CD4-positive, alpha-beta T cell treated with Interleukin-12 subunit alpha and Interleukin-12 subunit beta, for 1 hour (primary cell): ENCODE measurements at places on chromosomes 5 and 9.

DNA sequence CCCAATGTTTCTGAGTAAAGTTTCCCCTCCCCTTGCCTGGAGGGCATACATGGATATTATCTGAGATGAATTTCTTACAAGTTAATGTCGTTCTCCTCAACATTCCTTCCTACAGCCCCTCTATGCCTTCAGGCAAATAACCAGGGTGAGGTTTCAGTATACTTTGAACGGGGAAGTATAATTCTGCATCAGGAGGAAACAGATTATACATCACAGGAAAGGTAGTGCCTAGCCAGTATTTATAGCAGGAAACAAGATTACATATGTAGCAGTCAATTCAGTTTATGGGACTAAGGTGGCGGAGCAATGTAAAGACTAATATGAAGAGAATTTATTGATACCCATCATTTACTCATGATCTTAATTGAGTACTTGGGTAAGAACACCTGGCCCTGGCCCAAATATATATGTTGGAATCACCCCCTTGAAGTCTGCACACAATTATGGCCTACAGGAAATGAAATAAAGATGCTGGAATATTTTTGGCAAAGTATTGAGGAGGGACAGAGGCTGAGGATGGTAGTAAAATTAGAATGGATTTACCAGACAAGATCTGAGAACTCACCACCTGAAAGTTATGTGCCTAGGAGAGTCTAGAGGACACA lies 661.1 kb downstream of the PTPRD start:
- no peak for DNase-seq

DNA sequence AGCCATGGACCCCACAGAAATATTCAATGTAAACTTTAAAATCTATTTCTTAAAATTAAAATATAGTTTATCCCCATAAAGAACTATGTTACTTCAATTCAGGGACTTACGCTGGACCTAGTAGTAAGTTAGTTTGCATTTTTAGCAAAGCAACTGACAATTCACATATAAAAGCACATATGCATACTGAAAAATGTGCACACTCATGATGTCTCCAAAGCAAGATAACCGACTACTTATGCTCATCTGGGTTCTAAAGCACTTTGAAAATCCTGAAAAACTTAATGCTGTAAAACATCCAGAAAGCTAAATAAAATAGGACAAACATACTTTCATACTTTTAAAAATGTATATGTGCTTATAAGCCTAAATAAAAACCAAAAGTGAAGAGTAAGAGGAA lies 264.4 kb upstream of the GAS1 start:
- no peak for DNase-seq

DNA sequence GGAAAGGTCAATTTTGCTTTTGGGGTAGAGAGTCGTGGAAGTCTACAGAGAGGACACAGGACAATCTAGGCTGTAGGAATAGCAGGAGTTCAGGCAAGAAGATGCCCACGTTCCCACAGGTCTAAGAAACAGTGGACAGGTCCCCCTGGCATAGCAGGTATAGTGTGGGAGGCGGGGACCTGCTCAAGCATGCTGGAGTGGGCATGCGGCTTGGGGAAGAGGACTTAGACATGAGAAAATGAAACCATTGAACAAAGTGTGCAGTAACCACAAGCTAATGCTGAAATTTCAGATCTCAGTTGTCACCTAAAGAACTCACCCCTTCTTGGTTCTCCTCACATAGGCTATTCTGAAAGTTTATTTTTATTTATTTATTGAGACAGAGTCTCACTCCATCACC lies 142.8 kb upstream of the EFNA5 start:
- no peak for DNase-seq

DNA sequence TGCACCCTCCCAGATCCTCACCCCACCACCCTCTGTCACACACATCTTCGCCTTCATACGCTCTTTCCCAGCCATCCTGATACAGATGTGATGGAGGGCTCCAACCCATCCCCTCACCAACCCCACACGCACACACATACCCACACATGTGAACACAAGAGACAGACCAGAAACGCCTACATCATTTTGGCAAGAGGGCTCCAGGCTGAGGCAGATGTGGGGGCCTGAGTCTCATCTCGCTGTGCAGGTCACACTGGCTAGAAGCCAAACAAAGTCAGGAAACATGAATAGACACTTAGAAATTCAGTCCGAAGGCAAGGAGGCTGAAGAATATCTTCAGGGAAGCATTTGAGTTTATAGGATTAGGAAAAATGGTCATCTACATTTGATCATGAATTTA lies 6.2 kb downstream of the PRDM12 start:
- DNase-seq = no peak

GRCh38 chr5:32110111-32110696 lies 63.9 kb downstream of the GOLPH3 start:
- no peak for DNase-seq

DNA sequence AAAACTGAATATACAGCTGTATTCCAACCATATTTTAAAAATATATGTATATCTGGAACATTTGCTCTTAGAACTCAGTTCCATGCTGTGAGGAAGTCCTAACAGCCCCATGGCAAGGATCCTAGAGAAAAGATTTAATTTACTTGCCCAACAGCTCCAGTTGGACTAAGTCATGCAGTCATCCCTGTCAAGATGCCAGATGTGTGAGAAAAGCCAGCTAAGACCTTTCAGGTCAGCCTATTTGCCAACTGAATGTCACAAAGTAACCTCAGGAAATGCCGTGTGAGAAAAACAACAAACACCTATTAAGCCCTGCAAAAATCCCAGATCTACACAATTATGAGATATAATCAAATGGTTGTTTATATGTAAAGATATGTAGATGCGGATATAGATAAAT lies 416.3 kb downstream of the NR2F1-AS1 start:
- no peak for DNase-seq

- no peak for DNase-seq
Observed at GRCh38 chr5:58273711-58274110, 186.2 kb downstream of the PLK2 start.

GRCh38 chr5:90185897-90186468 lies 223.6 kb downstream of the CETN3 start:
- no peak for DNase-seq
